ENCODE measurements at places on chromosomes 3 and 15.

DNA sequence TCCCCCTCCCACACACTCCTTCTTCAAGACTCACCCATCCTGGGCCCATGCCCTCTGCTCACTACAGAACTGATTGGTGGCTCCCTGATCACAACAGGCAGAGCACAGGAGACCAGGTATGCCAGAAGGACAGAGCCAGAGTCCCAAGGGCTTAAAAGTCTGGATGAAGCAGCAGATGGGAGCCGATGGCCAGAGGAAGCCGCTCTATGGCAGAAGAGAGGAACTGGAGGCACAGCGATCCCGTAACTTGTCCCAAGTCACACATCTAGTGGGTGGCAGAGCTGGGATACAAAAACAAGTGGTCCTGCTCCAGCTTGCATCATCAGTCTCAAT, 20.7 kb downstream of the ITGA11 start:
- DNase-seq, result peak; percentile 33

DNA sequence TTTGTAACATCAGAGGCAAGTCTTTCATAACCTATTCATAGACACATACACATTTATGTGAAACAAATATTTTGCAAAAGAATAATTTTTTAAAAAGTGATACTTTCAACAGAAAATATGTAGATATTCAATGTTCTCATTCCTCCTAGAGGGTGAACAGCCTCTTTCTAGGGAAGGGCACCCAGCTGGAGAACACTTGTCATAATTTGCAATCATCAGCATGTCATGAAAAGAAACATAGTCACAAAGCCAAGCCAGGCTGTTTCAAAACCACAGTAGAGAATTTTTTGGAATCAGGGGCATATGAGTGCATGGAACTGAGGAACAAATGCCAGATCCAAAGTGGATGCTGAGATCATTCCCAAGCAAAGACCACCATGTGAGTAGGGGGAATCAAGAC, 406.9 kb upstream of the ADAMTS9 start:
- DNase-seq, result no peak

GRCh38 chr3:56375654-56376053, 92.6 kb downstream of the ERC2 start:
- no peak for DNase-seq

DNA sequence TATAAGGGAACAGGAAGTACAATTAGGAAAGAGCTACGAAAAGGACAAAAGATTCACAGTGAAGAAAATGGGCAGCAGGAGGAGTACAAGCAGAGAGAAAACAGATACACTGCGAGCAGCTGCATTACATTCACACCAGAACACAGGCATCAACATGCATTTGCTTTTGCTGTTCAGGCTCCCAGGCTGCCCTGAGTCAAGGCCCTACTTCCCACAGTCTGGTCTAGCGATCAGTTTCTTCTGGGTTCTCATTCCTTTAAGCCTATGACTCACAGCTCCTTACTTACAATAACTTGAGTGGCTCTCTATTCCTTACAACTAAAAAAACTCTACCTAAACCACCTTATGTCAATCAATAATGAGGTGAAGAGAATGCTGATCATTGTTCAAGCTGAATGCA, 24.5 kb upstream of the ZNF445 start:
- DNase-seq, result no peak

GRCh38 chr15:59236394-59236793, 29.8 kb downstream of the LDHAL6B start:
- no peak for DNase-seq

DNA sequence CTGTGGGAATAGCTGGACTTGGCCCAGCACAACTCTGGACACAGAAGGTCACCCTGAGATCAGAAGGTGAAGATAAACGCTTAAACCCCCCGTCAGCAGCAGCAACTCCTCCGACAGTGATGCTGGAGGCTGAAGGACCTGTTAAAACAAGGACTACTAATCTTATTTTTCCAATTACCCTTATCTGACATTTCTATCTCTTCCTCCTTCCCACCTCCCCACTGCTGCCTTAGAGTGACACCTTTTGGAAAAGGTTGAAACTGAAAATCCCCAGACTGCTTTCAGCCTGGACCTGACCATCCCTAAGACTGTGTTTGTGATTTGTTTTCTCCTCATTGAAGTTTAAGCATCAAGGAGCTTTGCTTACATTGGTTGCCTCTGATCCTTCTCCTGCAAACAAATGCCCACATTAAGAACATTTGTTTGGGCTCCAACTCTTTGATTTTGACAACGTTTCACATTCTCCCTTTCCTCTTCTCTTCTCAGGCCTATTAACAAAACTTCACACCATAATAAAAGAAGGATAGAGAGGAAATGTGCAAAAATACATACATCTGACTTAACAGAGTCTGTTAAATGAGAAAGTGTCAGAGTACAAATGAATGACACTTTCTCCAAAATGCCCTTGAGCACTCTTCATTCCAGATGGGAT, 410.6 kb upstream of the WNT5A start:
- no peak for DNase-seq

DNA sequence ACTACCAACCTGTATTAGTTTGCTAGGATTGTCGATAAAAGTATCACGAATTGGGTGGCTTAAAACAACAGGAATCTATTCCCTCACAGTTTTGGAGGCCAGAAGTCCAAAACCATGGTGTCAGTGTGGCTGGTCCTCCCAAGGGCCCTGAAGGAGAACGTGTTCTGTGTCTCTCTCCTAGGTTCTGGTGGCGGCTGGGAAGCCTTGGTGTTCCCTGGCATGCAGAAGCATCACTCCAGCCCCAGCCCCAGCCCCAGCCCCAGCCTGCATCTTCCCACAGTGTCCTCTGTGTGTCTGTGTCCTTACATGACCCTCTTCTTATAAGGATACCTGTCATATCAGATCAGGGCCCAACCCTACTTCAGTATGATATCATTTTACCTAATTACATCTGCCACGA, 272.5 kb upstream of the LYSMD4 start:
- no peak for DNase-seq

DNA sequence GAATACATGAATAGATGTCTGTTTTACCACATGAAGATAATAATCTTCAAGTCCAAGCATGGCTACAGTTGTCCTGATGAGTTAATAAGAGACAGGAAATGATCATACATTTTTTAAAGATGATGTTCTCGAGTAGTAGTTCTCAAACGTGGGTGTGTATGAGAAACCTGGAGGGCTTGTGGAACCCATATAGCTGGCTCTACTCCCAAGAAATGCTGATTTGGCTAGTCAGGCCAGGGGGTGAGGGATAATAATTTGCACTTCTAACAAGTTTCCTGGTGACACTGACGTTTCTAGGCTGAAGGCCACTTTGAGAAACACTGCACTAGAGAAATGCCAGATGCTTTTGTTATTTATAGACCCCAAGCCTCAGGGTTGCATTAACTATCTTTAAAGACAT, 37.0 kb downstream of the ROPN1B start:
- DNase-seq, result no peak

DNA sequence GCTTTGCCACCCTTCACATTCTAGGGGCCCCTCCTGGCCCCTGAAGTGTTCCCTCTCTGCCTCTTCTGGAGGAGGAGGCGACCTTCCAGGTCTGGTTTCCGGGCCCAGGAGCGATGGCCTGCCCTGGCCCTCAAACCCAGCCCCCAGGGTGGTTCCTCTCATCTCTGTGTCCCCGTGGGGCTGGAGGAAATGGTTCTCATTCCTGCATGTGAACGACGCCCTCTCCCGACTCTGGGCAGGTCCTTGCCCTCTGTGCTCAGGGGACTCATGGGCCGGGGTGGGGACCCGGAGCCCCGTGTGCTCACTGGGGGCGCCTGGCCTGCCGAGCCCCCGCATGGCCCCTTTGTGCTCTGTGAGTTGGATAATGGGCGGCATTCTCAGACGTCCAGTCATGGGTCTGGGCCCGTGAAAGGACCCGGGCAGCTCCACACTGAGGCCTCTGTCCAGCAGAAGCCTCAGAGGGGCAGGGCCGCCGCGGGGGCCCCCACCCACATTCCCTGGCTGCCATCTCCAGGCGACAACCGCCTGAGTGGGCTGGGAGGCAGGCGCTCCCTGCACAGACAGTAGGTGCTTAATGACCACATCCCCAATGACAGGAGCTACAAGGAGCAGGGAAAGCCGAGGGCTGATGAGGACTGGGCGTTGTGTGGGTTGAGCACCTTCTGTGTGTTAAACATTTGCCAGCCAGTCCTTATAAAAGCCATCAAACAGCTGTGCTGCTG, 5.5 kb upstream of the PLXND1 start:
- no peak for DNase-seq

GRCh38 chr3:60989626-60990441, 261.4 kb downstream of the FHIT start:
- DNase-seq, result no peak

- no peak for DNase-seq
These were observed 63.9 kb upstream of the TRIM42 start for GRCh38 chr3:140614001-140614400.

DNA sequence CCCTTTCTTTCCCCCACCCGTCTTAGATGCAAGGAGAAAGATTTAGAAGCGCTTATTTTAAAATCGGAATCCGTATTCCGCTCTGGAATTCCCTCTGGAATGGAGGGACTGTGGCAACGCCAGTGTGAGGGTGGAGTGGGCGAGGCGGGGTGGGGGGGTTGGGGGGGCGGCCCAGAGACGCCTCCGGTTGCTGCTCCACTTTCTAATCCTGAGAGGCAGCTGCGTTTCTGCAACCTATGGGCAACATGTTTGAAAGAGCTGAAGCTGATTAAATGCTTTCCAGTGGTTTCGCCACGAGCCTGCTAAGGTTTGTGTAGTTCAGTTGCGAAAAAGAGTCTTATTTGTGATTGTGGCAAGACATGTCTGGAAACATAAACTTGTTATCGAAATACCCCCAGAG, at the start of gene CCK:
CCK (minus strand) TSS at position 101 of the 400 bp plus-strand sequence. CDS start 2,555 bp downstream, outside the sequence.
- no peak for DNase-seq

- no peak for DNase-seq
These were observed 31.9 kb upstream of the UACA start for GRCh38 chr15:70795311-70795665.

GRCh38 chr15:37921527-37922385, 12.7 kb upstream of the TMCO5A start:
- no peak for DNase-seq

GRCh38 chr3:112308151-112308911, 14.3 kb upstream of the SLC9C1 start:
- no peak for DNase-seq

- no peak for DNase-seq
These were observed 5.9 kb upstream of the ZNF620 start for GRCh38 chr3:40499952-40500351.

DNA sequence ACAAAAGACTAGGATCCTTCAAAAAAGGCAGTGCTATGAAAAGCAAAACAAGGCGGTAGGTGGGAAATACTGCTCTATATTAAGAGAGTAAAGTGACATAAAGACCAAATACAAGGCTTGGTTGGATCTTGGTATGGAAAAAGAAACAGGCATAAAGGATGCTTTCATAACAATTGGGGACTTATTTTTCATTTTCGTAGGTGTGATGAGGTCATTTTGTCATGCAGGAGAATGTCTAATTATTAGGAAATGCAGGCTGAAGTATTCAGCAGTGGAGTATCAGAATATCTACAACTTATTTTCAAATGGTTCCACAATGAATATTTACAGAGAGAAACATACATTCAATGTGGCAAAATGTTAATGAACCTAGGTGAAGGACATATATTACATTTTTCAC, 9.0 kb downstream of the XPC start:
- no peak for DNase-seq
